SJCRH30 (cell line): ENCODE measurements at places on chromosomes 7 and 10.

DNA sequence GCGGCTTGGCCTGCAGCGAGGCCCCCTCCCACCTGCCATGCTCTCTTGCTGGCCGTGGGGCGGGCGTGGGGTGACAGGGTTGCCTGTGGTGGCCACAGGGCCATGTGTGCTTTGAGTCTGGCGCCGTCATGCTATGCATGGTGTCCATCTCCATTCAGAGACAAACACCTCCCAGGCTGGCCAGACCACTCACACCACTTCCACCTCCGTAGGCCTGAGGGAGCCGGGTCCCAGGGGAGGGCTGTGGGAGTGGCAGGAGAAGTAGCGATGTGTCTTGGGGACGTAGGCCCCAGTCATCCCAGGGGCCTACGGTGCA is 65.5 kb downstream of the DNAJB6 start:
- DNase-seq = no peak

DNA sequence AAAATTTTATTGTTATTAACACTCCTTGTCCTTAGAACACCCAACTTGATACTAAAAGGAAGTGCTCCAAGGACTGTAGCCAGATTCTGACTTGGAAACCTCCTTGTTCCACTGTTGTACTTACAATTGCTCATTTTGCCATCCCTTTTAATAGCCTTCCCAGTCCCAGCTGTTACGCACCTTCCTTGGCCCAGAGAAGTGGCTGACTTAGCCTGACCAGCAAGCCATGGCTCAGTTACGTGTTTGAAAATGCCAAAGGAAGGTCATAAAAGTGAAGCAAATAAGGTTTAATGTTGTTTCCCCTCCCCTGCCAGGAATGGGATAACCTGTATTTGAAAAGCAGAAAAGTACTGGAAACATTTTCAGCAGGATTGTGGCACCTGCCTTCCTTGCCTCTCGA is 3.7 kb upstream of the ANKRD1 start:
- no peak for DNase-seq

DNA sequence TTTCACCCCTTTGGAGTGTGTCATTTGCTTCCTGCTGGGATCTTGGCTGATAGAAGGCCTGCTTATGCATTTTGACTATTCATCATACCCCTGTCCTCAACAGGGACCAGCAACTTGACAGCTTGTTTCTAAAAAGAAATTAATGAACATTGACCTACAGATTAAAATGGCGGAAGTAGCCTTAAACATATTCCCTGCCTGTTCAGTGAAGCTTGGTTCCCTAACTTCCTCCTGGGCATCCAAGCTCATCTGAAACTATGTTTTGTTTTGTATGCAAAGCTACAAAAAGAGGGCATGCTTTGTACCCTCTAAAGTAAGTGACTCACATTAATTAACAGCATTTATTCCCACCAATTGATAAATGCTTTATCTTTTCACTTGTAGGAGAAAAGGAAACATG is 26.8 kb upstream of the CDK14 start:
- no peak for DNase-seq

DNA sequence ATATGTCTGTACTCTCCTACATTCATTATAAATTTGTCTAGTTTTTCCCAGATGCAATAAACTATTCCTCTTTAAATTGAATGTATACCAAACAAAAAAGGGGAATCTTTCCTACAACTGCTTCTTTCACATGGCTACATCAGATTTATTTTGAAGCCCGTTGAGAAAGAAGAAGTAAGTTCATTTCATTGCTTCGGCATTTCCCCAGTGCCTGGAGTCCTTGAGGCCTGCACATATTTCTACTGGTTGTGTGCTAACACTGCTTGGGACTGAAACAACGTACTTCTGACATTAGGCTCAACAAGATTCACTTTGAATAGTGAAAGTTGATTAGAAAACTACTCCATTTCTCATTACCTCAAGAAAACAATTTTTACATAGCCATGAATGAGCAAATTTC is 201.7 kb downstream of the PHF14 start:
- DNase-seq = no peak

DNA sequence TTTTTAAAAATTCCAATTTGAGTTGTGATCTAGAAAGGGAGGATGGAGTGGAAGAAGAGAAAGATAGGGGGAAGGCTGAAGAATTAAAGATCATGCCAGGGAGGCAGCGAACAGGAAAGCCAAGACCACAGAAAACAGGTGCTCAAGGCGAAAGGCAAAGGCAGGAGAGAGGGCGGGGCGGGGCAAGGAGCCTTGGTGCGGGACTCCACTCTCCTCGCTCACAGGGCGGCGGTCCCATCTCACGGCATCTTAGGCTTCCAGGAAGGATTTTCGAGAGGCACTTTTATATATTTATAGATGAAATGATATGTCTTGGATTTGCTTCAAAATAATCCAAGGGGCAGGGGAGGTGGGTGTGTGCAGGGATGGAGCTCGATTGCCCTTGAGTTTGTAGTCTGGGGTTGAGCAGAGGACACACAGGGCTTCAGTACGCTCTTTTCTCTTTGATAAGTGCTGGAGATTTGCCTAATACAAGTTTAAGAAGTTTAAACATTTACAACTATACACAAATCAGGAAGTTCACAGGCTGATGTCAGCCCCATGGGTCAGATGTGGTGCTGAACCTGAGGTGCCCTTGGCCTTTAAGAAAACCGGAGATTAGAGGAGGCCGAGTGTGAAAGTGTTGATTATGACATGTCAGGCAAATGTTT is 161.1 kb downstream of the PRKAG2 start:
- no peak for DNase-seq

DNA sequence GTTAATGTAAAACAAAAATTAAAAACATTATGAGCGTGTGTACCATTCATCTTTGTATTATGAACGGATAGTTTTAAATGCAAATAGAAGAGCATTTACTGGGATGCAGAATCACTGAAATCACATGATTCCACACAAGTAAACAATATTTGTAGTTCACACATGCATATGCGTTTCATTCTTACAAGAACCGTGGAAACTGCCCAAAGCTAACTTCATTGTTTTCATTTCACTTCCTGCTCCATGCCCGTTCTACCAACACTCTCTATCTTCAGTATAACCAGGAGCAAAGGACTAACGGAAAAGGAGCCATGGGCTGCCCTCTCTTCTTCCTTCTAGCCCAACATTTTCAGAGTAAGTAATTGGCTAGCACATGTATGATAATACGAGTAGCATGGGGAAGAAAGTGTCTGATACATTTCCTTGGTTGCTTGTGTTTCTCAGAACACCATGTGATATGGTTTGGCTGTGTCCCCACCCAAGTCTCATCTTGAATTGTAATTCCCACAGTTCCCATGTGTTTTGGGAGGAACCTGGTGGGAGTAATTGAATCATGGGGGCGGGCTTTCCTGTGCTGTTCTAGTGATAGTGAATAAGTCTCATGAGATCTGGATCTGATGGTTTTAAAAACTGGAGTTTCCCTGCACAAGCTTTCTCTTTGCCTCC is 38.8 kb downstream of the ZNF783 start:
- no peak for DNase-seq

DNA sequence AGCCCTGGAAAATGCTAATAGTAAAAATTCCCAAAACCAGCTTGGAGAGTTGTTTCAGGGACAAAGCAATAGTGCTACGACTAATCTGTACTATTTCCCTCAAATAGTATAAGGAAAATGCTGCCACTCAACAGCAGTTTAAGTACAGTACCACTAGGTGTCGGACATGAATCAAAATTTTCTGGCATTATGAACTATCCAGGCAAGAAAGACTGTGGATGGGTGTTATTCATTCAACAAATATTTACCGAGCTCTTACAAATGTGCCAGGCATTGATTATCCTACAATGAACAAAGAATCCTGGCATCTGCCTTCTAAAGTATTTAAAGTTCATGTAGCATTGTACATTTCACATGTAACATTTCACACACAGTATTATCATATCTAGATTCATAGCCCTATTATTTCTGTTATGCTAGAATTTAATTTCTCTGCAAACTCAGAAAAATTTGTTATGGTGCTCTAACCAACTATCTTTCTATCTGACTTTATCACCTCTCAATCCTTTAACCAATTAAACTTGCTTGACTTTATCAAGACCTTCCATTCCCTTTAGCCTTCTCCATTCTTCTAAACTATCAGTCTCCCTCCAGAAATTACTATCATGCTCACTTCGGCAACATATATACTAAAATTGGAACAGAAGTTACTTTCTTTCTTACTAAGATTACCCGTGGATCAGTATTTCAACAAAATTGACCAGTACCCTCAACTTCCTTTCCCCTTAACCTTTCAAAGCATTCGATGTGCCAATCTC is 80.6 kb downstream of the ARHGAP21 start:
- DNase-seq = peak; percentile 20

- DNase-seq = no peak
Observed at GRCh38 chr10:77855404-77856155, 71.0 kb downstream of the DLG5 start.

DNA sequence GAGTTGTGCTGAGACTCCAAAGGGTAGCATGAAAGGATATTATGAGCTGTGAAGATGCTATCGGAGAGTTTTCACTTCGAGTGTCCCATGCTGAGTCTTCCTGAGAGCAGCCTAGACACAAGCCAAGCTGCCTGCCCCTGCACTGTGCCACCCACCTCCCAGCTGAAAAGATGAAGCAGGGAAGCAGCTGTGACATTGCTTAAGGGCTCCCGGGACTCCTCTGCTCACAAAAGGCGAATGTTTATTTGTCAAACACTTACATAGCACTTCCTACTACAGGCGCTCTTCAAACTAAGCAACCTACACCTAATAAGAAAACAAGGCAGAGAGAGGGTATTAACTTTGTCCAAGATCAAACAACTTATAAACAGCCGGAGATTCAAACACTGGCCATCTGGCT is 95.6 kb downstream of the OSBPL3 start:
- DNase-seq = peak; percentile 79
